ENCODE measurements at places on chromosomes 5 and 9. TPM values are rescaled to one million over a fixed set of nuclear protein-coding genes. Genes with fewer than 3 reads are reported as not detected.

ANKRD31 gene
- 0.08 TPM for total RNA-seq

SPDL1 gene
- total RNA-seq = 66.2 TPM

IL3 gene
- total RNA-seq = not detected

UBE2QL1 gene
- total RNA-seq = 0.20 TPM

CDC37L1 gene
- 11.5 TPM for total RNA-seq

SLC34A1 gene
- not detected for total RNA-seq
